GM06990 (cell line): ENCODE measurements at places on chromosomes 16 and 17.

- DNase-seq: peak; percentile 39
These were observed 18.8 kb downstream of the POLR3K start for GRCh38 chr16:34648-34987.

- peak; percentile 89 for DNase-seq
These were observed 46.5 kb downstream of the SRCIN1 start for GRCh38 chr17:38559051-38559879.

DNA sequence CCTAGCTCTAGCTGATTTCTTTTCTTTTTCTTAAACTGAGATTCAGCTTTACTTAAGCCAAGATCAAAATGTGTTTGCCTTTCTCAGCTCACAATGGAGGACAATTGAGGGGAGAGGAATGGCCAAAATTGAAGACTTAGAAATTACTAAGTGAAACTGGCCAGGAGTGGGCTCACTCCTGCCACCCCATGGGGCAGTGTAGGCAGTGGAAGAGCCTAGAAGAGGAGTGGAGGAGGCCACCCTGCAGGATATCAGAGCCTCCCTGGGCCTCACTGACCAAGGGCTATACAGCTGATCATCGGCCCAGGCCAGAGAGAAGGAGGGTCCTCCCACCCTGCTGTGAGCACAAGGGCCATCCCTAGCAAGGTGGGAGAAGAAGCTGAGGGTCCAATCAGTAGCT lies 119.8 kb downstream of the CCT6B start:
- no peak for DNase-seq

GRCh38 chr16:28003021-28003865 lies 60.3 kb downstream of the GSG1L start:
- no peak for DNase-seq

DNA sequence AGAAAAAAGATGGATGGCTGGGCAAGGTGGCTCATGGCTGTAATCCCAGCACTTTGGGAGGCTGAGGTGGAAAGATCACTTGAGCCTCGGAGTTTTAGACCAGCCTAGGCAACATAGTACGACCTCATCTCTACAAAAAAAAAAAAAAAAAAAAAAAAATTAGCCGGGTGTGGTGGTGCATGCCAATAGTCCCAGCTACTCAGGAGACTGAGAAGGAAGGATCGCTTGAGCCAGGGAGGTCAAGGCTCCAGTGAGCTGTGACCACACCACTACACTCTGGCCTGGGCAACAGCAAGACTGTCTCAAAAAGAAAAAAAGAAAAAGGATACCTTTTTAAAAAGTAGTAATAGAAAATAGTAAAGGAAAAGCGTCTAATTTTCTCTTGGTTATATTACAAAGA lies 20.7 kb downstream of the ZNF652 start:
- no peak for DNase-seq

DNA sequence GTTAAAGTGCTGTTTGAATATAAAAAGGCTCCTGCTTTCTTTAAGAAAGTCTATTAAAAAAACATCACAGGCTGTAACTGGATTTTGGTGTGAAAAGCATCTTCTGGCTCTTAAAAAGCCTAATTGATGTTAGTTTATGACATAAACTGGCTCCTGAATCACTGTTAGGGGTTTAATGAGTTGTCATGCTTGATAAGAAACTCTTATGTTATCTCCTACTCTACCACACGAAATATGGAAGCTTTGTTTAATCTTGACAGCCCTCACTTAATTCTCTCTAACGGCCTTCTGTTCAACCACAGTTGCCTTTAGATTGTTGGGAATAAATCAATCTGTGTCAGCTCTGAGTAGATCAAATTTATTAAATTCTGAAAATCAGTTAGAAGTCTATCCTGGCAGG lies 51.5 kb downstream of the CPPED1 start:
- DNase-seq: no peak

DNA sequence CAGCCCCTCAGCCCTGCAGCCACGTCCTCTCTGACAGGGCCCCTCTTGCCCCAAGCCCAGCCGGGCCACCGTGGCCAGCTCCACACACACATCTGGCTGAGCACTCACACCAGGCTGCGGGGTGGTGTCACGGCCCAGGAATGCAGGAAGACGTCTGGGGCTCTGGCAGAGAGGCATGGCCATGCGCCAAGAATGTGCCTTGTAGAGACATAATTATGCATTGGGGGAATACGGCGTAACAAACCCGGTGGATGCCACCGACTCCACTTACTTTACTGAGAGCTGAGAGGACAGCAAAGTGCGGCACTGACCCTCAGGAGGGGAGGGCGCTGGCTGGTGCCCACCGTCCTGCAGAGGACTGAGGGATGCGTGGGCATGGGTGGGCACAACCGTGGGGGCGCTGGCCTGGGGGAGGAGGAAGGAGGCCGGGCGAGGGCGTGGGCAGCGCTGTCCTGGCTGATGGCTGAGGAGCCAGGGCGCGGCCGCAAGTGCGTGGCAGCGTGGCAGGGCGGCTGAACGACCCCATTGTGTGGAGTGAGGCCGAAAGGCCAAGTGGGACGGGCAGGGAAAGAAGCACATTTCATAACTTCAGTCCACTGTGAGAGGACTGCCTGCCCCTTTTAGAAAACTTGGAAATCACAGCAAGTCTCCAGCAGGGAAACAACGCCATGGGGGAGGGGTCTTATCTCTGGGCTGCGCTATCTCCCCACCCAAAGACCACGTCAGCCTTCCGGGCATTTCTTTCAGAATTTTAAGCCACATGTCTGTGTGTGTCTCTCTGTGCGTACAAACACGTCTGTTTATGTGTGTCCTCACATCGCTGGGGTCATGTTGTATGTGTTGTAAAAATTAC lies 30.6 kb downstream of the METRNL start:
- DNase-seq: no peak

GRCh38 chr16:84749072-84749471 lies 49.3 kb downstream of the USP10 start:
- DNase-seq: no peak

DNA sequence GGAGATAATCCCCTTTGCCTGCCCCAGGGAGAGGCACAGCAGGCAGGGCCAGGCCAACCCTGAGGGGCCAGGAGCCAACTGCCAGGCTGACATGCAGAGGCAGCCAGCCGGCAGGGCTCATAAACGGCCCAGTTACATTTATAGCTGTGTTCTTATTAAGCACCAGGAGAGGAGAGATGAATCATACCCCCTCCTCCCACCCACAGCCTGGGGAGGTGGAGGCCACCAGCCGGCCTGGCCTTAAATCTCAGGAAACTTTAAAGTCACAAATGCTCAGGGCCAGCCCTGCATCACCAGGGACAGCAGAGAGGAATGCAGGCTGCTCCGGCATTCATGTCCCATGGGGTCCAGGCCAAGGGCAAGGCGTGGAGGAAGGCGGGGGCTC lies 177.2 kb downstream of the TMEM132E start:
- no peak for DNase-seq

DNA sequence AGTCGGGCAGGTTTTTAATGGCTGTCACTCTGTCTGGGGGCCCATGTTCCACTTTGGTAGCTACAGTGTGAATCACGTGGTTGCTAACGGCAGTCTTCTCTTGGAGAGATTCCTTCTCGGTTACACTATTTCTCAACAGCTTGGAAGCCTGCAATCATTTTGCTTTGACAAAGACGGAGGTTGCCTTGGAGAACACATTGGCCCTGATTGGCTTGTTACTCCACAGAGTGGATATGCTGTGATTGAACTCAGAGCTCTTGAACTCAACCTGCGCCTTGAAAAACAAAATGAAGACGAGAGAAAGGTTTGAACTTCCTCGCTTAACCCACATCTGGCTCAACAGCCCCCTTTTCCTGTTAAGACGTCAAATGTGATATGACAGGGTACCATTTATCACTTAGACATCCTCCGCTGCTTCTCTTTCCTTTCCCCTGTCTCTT lies 218.9 kb downstream of the MAF start:
- DNase-seq: no peak

- DNase-seq: no peak
These were observed 51.3 kb downstream of the MEAK7 start for GRCh38 chr16:84453061-84453752.

GRCh38 chr17:57312242-57312641 lies 55.9 kb downstream of the MSI2 start:
- no peak for DNase-seq

DNA sequence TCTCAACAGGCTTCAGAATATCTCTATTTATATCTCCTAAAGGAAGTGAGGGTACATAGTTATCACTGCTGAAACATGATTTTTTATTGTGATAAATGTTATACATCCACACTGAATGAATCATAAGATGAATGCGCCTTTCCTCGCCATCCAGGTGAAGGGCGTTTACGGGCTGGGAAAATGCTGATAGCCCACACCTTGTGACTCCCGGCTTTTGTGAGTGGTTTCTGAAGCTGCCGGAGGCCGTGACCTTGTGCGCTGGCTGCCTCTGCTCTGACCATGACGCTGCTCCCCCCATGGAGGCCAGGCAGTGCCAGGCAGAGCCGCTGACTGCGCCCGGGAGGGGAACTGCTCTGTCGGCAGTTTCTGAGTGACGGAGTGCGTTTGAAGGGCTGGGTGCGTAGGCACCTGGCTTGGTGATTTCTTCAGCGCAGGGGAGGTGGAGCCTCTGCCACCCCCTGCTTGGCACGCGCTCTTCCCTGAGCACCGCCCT lies 97.2 kb downstream of the RAP1GAP2 start:
- no peak for DNase-seq
